ENCODE measurements at places on chromosomes 7 and 10.
A peak's percentile ranks its signal among the peaks of the same experiment; 100 is the strongest.

DNA sequence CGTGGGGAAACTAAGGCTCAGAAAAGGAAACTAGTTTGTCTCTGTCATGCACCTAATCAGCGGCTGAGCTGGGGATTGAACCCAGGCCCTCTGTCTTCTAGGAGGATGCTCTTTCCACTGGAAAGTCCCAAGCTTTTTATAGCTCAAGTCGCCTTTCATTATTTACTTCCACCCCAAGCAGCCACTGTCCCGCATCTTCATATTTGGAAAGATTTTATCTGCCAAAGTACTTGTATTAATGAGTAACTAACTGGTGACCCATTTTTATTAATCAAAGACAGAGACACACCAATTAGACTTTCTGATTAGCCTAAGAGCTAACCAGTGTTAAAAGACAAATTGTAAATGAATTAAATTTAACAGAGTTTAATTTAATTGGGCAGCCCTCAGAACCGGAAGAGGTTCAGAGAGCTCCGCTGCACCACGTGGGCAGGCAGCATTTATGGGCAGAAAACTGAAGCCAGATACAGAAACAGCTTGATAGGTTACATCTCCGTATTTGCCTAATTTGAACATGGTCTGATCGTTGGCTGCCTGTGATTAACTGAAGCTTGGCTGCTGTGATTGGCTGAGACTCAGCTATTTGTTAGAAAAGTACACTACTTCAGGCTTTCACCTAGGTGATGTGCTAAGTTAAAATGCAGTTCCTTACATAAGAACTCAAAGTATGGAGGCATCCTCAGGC lies 78.5 kb upstream of the PDCD4 start:
- DNase-seq = no peak

DNA sequence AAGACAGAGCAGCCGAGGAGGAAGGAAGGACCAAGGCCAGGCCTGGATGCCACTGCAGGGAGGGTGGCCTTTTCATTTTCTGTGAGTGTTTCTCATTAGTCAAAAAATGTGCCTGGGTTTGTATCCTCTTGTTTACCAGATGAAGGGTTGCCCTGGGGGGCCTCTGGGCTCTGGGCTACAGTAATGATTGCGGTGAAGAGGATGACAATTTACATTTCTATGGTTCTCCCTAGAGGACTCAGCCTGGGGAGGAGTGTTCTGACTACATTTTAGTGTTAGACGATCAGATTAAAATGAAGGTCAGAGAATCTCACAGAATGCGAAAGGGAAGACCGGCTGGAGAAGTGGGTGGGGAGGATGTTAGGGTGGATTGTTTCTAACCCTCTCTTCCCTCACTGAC lies 108.0 kb upstream of the KMT2C start:
- no peak for DNase-seq

DNA sequence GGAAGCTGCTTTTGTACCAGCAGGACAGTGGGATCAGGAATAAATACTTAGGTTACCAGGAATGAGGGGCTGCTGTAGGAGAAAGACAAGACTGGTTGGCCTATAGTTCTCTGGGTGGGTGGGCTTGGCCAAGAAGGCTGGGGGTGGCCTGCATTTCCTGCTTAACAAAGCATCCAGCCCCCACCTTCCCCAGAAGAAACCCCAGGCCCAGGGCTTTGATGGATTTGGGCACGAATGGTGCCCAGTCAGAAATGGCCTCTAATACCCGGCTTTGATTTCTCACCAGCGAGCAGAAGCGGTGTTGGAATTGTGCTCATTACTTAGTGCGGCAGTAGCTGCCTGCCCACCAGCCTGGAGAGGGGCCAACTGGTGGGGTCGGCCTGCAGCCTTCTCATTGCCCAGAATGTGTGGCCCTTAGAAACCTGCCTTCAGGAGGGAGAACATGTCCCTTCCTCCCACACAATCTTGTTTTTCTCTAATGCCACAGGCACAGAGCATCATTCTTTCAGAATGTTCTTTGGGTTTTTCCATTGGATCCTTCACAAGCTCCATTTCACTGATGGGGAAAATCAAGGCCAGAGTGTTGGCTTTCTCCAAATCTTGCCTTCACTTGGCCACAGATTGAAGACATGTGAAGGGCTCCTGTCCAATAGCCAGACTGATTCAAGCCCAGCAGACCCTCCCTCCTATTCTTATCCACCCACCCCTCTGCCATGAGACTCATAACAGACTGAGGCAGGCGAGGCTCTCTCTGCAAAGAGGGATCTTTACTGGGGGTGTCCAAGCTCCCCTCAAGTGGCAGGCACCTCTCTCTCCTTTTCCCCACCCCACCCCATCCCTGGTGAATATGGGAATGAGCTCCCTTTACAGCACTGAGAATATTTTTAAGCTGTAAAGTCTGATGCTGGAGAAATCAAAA lies 2.5 kb downstream of the UNC5B start:
- DNase-seq = no peak

DNA sequence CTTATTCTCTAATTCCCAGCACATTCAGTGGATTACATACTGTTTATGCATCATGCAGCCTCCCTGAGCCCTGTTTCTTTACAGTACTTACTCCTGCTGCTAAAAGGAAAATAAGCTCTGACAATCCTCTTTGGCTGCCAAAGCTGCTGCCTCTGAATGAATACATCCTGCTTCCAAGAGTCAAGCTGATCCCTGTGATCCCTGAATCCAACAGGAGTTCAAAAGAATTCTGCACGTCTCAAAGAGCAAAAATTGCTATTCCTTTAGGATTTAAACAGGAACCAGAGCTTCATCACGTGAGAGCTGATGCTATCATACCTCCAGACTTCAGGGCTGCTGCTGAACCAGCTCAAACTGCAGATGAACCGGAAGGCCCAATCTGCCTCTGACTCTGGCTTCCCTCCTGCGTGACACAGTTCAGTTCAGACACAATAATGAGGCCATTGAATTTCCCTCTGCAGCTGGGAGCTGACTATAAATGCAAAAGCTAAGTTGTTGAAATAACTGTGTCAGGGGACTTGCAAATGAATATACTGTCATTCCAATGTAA lies 851.0 kb upstream of the PHF14 start:
- no peak for DNase-seq

GRCh38 chr7:131637859-131638258 lies 81.4 kb upstream of the PODXL start:
- DNase-seq = no peak

DNA sequence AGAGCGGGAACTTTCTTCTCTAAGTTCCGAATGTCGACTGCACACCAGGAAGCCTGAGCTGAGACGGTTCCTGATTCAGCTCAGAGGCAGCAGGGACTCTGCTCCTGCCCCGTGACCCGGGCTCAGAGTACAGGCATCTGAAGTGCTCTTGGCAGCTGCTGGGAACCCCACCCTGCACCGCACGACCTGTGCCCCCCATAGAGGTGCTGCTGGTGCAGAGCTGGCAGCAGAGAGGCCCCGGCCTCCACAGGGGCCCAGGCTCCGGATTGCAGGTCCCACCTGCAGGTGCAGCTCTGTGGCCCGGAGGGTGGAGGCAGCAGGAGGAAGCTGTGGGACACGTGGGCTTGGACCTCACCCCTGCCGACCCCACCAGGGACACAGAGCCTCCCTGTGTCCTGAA lies 39.5 kb upstream of the ADGRA1 start:
- no peak for DNase-seq

DNA sequence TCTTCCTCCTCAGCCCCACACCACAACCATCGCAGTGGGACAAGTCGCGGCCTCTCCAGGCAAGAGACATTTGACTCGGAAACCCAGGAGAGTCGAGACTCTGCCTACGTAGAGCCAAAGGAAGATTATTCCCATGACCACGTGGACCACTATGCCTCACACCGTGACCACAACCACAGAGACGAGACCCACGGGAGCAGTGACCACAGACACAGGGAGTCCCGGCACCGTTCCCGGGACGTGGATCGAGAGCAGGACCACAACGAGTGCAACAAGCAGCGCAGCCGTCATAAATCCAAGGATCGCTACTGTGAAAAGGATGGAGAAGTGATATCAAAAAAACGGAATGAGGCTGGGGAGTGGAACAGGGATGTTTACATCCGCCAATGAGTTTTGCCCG lies 112.1 kb downstream of the NSUN6 start:
- DNase-seq = no peak

DNA sequence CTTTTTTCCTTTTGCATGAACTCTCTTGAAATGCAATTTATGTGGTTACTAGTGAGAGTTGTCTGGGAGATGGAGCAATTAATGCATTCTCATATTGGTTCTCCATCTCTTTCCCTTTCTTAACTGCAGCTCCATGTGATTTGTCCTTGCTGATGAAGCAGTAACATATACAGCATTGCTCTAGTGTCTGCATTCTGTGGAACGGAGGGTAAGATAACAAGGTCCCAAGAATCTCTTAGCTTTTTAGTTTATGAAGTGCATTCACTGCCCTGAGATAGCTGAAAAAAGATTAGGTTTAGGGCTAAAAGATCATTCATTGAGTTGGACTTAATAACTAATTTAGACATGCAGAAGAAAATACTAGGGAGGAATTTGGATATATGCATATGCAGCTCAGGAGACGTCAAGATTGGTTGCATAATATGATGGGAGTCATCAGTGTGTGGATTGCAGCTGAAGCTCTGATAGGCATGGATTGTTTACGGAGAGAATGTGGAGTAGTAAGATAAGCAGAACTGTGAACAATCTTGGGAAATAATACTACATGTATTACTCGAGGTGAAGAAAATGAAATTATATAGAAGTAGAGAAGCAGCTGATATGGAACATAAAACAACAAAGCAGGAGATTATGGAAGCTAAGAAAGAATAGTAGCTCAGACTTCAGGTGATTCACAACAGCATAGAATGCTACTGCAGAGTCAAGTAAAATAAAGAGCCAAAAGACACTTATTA lies 404.7 kb downstream of the ARL4A start:
- DNase-seq = no peak

- no peak for DNase-seq
Observed at GRCh38 chr10:70198696-70199466, 28.6 kb upstream of the SAR1A start.

DNA sequence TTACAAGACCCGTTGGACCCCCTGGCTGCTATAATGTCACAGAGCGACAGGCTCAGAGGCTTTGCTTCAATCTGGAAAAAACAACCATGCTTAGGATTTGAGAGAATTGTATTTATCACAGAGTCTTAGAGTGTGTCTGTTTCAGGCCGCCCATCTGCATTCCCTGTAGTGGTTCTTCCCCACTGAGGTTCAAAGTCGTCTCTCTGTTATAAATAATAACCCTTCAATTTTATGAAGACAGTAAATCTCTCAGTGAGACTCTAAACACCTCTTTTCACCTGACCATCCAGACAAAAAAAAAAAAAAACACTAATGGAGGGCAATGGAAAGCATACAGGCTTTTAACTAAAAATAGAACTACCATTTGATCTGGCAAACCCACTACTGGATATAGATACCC lies 565.4 kb upstream of the AUTS2 start:
- DNase-seq = no peak

- no peak for DNase-seq
Observed at GRCh38 chr7:84209006-84209405, 14.4 kb upstream of the SEMA3A start.

DNA sequence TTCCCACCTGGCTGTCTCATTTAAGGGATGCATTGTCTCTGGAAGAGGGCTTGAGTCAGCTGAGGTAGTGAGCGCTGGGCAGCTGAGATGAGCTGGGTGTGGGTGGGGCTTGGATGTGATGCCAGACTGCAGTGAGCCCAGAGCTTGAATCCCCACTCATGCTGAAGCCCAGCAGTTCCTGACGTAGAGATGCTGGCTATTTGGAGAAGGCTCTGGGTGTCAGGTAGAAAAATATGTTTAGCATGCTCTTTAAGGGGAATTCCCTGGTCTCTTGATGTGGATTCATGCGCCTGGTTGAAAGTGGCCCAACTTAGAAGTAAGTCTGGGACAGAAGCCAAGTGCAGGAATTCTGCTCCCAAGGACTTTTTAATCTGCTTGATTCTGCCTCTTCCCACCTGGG lies 241.5 kb upstream of the IGFBP3 start:
- peak; percentile 46 for DNase-seq

- no peak for DNase-seq
Observed at GRCh38 chr10:88608052-88608732, 21.6 kb downstream of the LIPJ start.

DNA sequence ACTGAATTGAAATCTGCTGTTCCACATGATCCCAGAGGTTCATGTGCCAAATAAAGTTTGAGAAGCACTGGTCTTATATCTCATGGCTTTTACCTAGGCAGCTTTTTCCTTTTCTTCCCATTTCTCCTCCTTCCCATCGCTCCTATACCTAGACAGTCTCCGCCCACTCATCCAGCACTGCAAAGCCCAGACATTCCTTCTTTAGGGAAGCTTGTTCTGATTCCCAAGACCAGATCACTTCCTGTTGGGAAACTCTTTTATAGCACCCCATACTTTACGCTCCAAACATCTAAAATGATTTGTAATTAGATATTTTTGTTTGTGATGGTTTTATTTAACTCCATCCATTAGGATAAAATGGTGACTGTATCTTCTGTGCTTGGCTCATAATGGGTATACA lies 75.9 kb downstream of the BMPER start:
- peak; percentile 43 for DNase-seq

GRCh38 chr7:47385536-47386125 lies 196.3 kb downstream of the TNS3 start:
- no peak for DNase-seq

- peak; percentile 64 for DNase-seq
Observed at GRCh38 chr10:108591417-108591816, 1331.9 kb downstream of the XPNPEP1 start.

DNA sequence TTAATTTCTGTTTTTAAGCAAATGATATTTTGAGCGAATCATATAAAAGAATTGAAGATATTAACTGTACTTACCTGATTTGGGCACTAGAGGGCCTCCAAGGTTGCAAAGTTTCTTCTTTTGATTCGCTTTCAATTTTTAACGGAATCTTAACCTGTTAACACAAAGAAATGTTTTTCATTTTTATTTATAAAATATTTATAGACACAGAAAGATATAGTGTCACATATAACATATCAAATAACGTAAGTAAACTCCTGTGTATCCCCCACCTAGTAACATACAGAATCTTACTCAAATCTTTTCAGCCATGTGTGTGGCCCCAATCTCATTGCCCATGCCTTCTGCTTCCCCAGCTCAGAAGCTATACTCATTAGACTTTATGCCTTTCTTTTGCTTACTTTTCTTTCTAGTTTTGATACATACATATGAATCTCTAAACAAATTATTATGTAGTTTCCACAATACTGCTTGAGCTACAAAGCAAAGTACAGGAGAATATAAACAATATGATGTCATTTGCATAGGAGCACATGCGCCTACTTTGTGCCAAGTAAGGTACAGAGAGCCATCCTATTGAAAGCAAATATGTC lies 49.5 kb upstream of the ZPBP start:
- DNase-seq = peak; percentile 55

- DNase-seq = no peak
Observed at GRCh38 chr10:1626835-1627234, 110.5 kb downstream of the ADARB2 start.

GRCh38 chr10:30857803-30858202 lies 173.9 kb downstream of the ZNF438 start:
- peak; percentile 80 for DNase-seq

- peak; percentile 8 for DNase-seq
Observed at GRCh38 chr10:122056431-122057094, 67.6 kb downstream of the TACC2 start.

Data from GM23248 (cell line).